ENCODE measurements at places on chromosomes 7 and 10.
A peak's percentile ranks its signal among the peaks of the same experiment; 100 is the strongest.

- DNase-seq: no peak
Observed at GRCh38 chr7:22554184-22554583, 54.2 kb upstream of the STEAP1B start.

DNA sequence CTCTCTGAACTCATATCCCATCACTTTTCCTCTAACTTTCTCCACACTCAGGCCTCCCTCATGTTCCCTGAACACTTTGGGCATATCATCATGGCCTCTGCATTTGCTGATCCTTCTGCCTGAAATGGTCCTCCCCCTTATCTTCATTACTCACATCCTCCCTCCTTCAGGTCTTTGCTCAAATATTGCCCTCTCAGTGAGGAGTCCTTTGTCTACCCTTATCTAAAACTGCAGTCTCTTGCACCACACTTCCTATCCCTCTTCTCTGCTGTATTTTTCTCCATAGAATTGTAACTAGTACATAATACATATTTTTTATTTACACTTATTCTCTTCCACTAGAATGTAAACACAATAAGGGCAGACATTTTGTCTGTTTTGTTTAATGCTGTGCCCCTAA, 41.7 kb downstream of the DNAJC1 start:
- DNase-seq: no peak

DNA sequence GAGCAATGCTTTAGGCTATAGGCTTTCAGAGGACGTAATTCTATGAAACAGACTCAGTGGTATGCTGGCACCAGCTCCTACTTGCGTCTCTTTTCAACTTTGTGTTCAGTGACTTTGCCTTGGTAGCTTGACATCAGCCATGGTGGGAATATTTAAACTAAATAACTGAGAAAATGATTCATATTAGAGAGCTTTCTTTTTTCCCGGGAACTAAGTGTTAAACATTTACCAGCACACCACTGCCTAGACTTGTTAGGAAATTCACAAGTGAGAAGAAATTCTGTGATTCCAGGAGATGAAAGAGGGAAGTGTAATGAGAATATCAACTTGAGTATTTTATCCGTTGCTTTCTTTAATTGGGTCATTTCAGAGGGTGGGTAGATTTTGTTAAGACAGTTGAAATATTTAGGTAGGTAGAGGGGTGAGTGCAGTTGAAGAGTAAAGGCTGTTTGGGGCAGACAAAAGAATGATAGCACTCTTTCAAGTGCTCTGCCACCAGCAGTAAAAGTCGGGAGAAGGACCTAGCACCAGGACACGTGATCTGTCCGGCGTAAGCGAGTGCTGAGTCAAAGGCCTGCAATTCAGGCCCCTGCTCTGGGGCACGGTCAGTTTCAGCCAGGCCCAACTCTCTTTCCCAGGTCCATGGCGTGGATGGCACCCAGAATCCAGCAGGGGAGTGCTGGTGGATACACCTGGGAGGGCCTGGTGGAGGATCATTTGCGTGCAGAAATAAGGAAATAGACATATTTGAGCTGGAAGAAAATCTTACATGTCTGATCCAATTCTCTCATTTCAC, 206.3 kb downstream of the SNX10 start:
- no peak for DNase-seq

DNA sequence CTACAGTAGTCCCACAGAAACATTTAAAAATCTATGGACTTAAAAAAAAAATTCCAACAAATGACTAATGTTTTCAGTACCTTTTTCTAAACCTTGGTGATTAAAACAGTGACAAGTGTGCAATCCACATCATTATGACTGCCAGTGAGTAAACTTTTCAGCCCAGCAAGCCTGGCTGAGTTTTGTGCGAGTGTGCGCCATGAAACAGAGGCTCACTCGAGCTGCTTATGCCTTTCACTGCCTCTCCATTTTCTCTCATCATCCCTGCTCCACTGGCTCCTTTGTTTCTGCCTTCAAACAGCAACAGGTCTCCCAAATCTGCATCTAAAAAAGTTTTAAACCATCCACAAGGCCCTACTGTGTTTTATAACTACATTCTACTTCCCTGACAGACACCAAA, 105.8 kb downstream of the USP6NL start:
- DNase-seq: peak; percentile 41

GRCh38 chr10:18094793-18095192, 45.4 kb upstream of the CACNB2 start:
- DNase-seq: no peak

DNA sequence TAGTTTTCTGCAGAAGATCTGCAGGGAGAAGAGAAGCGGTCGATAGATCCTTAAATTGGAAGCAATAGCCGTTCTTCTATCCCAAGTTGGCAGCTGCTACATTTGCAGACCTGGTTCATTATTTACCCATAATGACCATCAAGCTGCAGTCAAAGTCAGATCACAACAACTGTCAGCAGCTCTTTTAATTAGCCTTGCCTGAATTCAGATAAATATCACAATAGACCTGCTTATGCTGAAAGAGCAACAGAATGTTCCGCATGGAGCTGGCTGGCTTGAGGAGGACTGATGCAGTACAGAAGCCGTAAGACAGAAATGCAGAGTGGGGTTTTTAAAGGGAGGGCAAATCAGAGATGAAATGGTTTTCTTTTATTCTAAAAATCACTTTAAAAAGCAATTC, 109.4 kb downstream of the HIBADH start:
- no peak for DNase-seq

DNA sequence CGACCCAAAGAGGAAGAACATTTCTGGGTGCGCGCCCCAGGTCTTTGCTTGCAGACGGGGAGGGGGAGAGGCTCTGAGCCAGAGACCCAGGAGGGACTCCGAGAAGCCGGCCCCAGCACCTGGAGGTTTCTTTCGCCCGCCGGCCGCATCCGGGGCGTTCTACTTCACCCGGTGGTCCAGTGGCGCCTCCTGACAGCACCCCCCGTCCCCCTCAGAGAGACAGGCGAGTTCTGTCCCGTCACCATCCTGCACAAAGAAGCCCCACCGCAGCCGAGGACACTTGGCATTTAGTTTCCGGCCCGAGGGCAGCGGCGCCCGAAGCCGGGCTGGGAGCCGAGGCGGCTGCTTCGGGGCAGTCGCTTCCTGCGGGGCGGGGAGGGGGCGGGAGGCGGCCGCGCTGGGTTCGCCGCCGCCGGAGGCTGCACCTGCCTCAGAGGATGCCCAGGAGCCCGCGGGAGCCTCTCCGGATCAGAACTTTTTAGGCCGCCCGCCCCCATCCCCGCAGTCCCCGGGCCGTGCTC, at the start of gene TMEM178B:
TSS of gene TMEM178B (plus strand) at position 424 of the 521 bp plus-strand sequence.
- DNase-seq: peak; percentile 46

GRCh38 chr7:48636391-48637015, 287.8 kb upstream of the CDC14C start:
- DNase-seq: no peak

DNA sequence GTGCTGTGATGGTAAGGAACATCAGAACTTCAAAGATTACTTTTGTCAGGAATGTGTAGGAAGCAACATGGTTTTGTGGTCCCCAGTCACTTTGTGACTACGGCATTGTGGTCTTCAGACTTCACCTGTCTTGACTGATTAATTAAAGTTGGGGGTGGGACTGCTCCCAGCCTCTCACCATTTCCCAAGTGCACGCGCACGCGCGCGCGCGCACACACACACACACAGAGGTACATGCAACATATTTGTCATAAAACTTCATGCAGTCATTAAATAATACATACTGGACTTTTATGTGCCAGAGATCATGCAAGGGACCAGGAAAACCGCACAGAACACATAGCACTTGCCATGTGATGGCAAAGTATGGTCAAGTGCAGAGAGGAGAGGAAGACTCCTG, 181.2 kb downstream of the EVX1 start:
- DNase-seq: no peak

DNA sequence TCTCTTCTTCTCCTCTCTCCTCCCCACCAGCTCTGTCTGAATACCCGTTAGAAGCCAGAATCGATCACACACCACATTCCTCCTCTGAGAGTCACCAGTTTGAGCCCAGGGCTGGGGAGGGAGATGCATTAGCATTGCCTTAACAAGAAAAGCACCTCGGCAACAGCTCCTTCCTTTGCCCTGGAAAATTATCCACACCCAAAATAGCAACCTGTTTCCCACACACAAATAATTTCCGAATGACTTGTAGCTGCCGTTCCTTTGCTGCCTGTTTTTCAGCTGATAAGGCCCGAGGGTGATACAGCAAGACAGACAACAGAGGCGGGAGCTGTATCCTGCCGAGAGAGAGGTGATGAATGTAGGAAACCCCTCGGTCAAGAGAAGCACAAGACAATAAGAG, 91.3 kb downstream of the CPXM2 start:
- DNase-seq: no peak

GRCh38 chr7:2143981-2144595, 88.7 kb downstream of the MAD1L1 start:
- no peak for DNase-seq

DNA sequence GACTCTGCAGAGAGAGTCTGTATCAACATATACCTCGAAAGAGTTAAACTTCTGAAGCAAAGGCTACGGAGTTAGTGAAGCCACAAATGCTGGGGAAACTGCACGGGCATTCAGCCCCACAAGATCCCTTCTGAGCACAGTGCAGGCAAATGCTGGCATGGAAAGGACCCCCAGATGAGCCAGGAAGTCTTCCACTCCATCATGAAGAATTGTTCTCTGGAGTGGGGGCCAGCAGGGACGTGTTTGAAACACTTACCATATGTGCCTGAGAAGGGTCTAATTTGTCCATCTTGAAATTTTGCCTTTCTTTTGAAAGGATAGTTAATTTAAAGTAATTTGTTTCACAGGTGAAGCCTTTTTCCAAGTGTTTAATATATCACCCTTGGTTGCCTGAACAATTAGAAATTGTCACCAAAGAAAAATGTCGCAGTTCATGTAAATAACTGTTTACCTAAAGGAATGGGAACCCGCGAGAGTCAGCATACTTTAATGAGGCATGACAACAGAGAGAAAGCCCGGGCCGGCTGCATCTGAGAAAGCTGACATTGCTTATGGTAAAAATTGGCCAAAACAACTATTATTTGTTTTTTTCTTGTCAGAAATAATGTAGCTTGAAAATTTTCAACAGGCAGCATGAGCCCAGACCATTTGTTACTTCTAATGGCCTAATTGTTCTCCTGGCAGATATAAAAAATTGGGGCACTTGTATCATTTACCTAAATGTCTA, 287.6 kb upstream of the MGMT start:
- no peak for DNase-seq

- no peak for DNase-seq
Observed at GRCh38 chr10:16787361-16787791, 29.8 kb downstream of the RSU1 start.

GRCh38 chr10:101000915-101001658, 1.5 kb downstream of the LZTS2 start:
- DNase-seq: peak; percentile 83

GRCh38 chr10:26780106-26780792, 80.5 kb downstream of the ABI1 start:
- DNase-seq: no peak

- no peak for DNase-seq
Observed at GRCh38 chr10:35797187-35797586, 155.1 kb upstream of the FZD8 start.

GRCh38 chr7:141094336-141095070, 20.6 kb downstream of the TMEM178B start:
- no peak for DNase-seq

GRCh38 chr7:6121141-6121540, 90.0 kb downstream of the ANKRD61 start:
- DNase-seq: no peak

DNA sequence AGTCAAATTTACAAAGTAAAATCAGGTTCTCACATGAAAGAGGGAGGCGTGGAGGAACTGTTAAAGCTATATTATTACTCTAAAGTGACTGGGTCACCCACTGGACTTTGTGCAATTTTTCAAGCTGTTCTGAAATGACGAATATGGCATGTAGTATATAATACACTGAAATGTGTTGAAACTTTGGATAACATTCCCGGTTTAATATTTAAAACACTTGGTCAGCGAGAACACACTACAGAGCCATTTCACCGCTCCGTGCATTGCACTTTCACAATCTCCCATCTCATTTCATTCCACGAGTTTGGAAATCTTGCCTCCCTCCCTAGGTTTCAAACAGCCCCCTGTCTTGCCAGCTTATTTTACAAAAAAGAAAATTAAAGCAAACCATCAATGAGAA, 337.9 kb downstream of the WDR11 start:
- DNase-seq: no peak

GRCh38 chr7:105136221-105136620, 122.2 kb downstream of the KMT2E start:
- DNase-seq: no peak

DNA sequence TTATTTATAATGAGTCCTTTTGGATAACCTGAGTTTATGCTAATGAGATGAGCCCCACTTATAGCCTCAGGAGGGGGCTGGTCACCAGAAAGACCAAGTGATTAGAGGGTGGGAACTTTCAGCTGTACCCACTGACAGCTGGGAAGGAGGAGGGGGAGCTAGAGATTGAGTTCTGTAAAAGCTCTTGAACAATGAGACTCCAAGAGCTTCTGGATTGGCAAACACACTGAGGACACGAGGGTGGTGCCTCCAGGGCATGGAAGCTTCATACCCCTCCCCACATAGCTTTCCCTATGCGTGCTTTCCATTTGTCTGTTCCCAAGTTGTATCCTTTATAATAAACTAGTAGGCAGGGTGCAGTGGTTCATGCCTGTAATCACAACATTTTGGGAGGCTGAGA, 20.3 kb downstream of the MRPS24 start:
- no peak for DNase-seq

DNA sequence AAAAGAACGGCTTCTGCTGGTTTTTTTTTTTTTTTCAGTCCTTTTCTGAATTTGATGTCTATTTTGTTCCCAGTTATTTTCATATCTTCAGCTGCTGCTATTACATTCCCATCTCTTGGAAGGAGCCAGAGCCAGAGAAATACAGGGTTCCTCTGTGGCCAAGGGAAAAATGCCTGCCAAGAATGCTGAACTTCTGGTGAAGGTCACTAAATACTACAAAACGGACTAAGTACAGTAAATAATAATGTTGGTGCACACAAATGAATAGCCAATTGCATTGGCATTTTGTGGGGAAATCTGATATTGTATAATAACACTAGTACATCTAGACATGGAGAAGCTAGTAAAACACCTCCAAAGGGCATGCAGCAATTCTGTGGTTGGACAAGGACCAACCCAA, 56.3 kb upstream of the ZEB1 start:
- no peak for DNase-seq

DNA sequence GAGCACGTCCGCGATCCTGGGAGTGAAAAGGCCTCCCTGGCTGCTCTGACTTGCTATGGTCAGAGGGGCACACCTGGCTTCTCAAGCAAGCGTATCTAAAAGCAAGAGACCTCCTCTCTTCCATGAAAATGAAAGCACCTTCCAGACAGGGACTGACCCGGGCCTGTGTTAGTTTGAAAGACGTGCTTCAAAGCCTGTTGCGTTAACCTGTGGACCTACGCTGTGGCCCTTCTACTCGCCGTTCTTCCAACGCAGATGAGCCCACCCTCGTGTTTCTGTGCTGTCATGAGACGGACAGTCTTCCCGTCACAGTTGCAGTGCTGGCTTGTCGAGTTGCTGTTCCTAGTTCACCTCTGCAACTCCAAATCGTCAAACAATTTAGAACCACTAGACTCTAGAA, 15.5 kb upstream of the GDI2 start:
- DNase-seq: no peak

DNA sequence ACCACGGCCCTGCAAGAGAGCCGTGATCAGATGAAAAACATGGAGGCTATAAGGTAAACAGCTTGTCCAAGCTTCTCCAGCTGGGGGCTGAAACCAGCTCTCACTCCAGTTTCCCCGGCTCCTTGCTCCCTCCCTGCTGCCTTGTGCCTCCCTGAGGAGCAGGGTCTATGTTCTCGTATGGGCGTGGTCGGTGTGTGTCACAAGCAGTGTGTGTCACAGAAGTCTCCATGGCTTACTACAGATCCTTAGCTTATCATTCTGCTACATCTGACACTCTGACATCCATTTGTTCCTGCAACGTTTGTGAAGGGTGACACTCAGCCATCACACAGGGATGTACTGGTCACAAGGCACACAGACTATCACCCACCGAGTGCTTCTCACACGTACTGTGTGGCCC, 54.6 kb downstream of the CSGALNACT2 start:
- no peak for DNase-seq
